ENCODE measurements at places on chromosomes 4 and X. TPM values are rescaled to one million over a fixed set of nuclear protein-coding genes. Genes with fewer than 3 reads are reported as not detected.

Gene GAGE12E
- not detected for total RNA-seq

Gene TMEM156
- 9.4 TPM for total RNA-seq

GRCh38 chr4:118904935-118905334 is 16.3 kb downstream of the SYNPO2 start:
- no peak for DNase-seq

Gene RWDD4
- total RNA-seq: 12.9 TPM

DNA sequence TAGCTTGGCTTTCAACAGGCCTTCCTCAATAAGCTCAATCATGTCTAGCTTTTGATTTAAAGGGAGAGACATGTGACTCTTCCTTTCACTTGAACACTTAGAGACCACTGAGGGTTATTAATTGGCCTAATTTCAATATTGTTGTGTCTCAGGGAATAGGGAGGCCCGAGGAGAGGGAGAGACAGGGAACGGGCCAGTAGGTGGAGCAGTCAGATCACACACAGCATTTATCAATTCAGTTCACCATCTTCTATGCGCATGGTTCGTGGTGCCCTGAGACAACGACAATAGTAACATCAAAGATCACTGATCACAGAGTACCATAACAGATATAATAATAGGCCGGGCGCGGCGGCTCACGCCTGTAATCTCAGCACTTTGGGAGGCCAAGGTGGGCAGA is 17.8 kb downstream of the ZNF81 start:
- peak; percentile 29 for DNase-seq

GRCh38 chrX:19046343-19047215 is 62.7 kb upstream of the PHKA2 start:
- DNase-seq: no peak

All from naive thymus-derived CD8-positive, alpha-beta T cell (primary cell).